ENCODE measurements at places on chromosomes 5 and 9.

GRCh38 chr9:68619072-68619471 lies 78.4 kb upstream of the TMEM252 start:
- no peak for DNase-seq

- DNase-seq = no peak
Observed at GRCh38 chr9:18748251-18748701, 274.3 kb downstream of the ADAMTSL1 start.

DNA sequence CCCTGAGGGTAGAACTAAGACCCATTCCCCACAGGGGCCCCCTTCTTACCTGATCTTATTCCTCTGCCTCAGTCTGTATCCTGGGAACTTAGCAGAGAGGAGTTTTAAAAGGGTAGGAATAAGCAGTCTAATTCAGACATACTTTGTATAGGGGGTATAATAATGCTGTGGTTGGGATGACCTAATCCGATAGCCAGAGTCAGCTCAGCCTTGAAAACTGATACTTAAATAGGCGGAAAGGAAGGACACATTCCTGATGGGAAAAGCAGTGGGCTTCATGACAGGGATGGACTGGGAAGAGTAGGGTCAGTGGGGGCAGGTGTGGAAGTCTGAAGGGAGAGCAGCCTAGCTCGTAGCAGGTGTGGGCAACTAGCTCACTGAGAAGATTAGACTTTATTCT lies 52.2 kb upstream of the TESK1 start:
- no peak for DNase-seq

DNA sequence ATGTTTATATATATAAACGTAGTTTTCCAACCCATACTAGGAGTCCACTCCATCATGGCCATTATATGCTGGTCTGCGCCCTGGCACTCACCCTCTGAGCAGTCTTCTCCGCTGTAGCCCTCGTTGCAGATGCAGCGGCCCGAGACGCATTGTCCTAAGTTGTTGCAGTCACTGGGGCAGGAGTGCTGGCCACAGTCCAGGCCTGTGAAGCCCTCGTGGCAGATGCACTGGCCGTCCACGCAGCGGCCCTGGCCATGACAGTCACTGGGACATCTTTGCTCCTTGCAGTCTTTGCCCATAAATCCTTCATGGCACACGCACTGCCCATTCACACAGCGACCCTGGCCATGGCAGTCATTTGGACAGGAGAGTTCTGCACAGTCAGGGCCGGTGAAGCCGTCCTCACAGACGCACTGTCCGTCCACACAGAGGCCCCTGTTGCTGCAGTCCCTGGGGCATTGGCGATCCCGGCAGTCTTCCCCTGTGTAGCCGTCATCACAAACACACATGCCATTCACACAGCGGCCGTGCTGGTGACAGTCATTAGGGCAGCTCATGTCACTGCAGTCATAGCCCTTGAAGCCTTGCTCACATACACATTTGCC lies 32.1 kb downstream of the TNC start:
- no peak for DNase-seq

DNA sequence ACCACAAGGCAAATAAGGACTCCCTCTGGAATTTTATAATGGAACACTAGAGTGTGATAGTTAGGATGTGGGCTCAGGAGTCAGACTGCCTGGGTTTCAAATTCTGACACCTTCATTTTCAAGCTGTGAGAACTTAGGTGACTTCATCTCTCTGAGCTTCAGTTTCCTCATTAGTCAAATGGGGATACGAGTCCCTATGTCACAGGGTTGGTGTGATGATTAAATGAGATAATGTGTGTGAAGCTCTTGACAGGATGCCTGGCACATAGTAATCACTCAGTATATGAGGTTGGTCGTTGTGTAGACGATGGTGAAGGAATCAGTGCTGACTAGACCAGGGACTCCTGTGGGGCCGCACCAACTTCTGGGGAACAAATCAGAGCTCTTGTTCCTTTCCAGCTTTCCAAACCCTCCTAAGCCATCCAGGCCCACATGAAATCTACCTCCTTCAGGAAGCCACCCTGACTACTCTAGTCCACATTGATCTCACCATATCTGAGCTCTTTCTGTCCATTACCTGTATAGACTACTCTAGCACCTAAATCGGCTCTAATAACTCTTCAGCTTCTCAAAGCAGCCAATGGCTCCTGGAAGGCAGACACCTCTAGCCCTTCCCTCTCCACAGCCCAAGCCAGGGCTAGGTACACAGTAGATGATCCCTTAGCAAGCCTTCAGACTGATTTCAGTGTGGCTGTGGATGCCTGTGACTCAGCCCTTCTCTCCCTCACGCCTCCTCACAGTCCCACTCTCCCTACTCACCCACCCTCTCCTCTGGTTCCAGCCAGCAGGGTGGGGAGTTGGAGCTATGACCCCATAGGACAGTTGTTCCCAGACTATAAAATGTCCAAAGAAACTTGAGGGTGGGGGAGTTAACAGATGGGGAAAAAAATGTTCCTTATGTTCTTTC lies 2.5 kb upstream of the TCF7 start:
- DNase-seq = no peak

DNA sequence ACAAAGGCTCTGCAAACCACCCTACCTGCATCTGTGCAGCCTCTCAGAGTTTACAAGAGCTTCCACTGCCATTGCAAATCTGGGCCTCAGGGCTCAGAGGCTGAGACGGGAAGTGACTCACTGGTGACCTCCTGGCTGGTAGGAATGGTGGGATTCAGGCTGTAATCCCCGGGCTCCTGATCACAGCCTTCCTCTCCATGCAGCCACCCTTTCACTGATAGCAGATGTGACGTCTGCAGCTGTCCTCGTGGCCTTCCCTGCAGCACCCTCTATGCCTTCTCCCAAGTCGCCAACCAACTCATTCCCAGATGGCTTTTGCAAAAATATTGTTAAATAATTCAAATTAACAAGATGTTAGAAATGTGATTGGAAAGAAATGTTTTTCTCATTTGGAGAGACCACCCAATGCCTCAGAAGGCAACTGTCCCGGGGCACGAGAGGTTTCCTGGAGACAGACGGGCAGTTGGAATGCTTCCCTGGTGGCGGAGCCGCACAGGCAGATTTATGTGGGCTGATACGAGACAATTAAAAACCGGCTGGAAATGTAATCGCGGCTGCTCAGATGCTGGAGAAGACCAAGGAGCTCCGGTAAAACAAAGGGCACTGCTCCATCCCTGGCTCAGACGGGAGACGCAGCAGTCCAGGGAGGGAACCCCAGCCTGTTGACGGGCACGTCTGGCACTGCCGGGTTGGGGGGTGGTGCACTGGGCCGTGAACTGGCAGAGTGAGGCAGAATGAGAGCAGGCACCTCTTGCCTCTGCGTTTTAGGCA lies 34.4 kb upstream of the SLC25A51 start:
- no peak for DNase-seq

DNA sequence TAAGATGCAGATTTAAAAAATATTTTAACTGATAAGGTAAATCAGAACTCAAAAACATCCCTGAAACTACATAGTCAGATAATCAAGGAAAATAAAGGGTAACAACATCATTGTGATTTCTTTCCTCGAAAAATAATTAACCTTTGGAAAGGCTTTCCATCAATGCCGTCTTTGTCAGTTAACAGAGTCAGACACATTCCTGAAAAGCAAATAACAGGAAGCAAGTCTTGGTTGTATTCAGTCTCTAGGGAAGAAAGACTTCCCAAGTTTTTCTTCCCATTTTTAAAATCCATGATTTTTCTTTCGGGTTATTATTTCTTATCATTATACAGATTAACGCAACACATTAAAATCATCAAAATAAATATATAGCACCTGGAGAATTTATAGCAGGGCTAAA lies 256.4 kb upstream of the CDH6 start:
- no peak for DNase-seq

DNA sequence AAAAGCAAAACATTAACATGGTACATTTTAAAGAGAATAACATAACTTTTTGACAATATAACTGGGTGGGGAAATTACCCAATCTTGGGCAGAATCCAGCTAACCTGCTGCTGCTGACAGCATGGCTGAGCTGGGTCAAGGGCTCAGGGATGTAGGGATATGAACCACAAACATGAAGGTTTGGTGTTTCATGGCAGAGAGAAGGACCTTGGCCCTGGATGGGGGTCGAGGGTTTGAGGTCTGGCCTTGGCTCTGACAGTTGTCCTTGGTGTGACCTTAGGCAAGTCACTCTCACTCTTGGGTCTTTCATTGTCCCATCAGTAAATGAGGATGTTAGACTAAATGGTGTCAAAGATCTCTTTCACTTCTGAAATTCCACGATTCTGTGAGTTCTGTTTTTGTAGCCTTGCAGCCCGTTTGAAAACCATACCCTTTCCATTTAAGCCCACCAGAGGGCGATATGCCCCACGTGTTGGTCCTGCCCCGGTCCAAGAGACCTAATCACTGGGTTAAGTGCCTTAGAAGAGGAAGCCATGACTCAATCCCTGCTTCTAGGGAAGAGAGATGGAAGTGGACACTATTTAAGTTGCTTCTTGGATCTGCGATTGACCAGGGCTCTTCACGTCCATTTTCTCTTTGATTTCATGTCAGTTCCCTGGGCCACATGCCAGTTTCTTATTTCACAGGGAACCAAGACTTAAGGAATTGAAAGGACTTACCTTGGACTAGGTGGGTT lies 56.8 kb upstream of the TEX48 start:
- peak; percentile 88 for DNase-seq

DNA sequence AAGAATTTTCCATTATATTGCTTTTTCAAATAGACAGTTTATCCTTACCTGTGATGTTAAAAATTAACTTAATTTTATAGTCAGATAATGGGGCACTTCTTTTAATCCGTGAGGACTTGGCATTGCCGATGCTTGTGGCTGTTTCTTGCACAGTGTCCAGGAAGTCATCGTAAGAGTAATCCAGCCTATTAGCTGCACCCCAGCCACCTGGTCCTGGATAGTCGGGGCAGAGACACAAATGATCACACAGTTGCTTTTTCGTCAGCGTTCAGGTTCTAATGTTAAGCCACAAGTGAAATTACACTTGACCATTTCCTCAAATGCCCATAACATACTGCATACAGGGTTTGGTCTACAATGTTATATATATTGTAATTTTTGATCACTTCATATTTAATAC lies 107.4 kb downstream of the SVEP1 start:
- no peak for DNase-seq

DNA sequence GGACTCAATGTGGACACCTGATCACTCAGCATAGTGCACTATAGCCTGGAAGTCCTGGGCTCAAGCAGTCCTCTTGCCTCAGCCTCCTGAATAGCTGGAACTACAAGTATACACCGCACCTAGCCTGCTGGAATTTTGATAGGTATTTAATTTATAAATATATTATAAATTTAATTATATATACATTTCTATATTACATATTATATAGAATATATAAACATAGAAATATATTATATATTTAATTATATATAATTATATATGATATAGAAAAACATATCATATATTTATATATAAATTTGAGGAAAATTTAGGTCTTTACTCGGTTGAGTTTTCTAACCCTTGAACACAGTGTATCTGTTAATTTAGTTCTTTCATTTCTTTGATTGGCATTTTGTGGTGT lies 15.2 kb upstream of the PSIP1 start:
- no peak for DNase-seq

GRCh38 chr9:31146485-31147166 lies 1237.8 kb upstream of the ACO1 start:
- no peak for DNase-seq

DNA sequence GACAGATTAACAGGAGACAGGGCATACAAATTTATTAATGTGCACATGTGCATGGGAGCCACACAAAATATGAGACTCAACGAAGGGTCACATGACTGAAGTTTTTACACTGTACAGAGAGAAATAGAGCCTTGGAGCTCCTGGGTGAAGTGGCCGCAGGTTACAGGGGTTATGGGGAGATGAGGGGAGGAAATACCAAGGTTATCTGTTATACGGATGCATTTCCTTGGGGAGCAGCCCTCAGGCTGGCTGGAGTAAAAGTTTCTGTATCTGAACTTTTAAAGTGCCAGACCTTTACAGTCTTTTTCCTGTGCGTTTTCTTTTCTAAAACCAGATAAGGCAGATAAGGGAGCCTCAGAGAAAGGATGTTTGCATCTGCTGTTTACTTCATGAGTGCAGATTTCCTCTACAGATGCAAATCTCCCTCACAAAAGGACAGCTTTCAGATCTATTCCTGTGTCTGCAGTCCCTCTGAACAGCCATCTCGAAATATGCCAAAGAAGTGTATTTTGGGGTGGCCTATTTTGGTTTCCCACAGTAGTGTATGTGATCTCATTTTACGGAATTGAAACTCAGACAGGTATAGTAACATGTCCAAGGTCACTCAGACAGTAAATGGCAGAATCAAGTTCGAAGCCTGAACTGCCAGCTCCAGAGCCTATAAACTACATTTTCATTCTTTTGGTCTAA lies 139.3 kb upstream of the FBXL17 start:
- peak; percentile 46 for DNase-seq

DNA sequence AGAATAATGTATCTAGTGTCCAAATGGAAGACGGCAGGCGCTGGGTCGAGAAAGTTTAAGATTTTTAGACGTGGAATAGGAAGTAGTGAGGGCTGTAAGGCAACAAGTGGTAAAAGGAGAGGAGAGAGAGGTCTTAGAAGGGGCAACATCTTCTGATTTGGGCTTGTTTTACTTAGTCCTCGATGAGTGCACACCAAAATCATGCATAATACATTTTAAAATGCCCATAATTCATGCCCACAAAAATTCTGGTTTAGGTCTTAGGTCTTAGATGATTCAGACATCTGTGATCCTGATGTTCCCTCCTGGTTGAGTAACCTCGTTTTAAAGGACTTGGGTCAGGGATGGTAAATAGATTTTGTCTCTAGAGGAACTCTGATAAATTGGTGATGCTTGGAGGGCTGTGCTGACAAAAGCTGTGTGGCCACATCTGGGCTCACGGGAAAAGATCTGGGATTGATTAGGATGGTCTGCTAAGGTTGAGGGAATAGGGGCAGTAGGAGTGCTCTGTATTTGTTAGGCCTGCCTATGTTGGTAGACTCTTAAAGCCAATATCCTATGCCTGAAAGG lies 476.3 kb downstream of the CCDC171 start:
- no peak for DNase-seq

GRCh38 chr5:106727071-106727470 lies 943.7 kb downstream of the EFNA5 start:
- DNase-seq = no peak

DNA sequence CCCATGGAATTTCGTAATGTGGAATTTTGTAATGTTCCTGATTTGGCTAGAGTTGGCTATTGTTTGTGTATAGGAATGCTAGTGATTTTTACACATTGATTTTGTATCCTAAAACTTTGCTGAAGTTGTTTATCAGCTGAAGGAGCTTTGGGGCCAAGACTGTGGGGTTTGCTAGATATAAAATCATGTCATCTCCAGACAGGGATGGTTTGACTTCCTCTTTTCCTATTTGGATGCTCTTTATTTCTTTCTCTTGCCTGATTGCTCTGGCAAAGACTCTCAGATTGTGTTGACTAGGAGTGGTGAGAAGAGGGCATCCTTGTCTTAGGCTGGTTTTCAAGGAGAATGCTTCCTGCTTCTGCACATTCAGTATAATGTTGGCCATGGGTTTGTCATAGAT lies 91.0 kb downstream of the NNT start:
- DNase-seq = no peak

DNA sequence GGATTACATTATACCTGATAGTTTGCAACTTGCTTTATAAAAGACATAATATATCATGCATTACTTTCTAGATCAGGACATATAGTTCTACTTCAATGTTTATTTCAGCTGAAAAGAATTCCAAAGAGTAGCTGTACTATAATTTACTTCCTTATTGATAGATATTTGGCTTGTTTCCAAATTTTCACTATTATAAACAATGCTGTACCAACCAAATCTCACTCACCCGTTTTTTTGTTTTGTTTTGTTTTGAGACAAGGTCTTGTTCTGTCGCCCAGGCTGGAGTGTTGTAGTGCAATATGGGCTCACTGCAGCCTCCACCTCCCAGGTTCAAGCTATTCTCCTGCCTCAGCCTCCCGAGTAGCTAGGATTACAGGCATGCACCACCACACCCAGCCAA lies 132.7 kb downstream of the GNAQ start:
- no peak for DNase-seq

Measured in B cell (primary cell).